ENCODE measurements at places on chromosomes 16 and 17.
A peak's percentile ranks its signal among the peaks of the same experiment; 100 is the strongest.

DNA sequence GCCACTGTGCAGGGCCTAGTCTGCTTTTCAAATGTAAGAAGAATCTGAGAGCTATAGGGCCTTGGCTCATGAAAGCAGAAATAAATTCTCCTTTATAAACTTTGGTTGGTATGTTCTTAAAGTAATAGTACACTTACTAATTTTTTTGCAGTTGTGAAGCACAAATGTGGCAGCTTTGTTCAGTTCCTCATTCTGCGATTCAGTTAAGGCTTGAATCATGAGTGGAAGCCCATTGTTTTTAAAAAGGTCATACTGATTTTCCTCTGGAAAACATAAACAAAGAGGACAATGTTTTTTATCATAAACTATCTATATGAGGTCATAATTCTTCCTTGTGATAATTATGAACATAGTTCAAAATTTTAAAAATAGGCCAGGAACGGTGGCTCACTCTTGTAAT, 23.6 kb upstream of the DYNC1LI2 start:
- peak; percentile 6 for DNase-seq

DNA sequence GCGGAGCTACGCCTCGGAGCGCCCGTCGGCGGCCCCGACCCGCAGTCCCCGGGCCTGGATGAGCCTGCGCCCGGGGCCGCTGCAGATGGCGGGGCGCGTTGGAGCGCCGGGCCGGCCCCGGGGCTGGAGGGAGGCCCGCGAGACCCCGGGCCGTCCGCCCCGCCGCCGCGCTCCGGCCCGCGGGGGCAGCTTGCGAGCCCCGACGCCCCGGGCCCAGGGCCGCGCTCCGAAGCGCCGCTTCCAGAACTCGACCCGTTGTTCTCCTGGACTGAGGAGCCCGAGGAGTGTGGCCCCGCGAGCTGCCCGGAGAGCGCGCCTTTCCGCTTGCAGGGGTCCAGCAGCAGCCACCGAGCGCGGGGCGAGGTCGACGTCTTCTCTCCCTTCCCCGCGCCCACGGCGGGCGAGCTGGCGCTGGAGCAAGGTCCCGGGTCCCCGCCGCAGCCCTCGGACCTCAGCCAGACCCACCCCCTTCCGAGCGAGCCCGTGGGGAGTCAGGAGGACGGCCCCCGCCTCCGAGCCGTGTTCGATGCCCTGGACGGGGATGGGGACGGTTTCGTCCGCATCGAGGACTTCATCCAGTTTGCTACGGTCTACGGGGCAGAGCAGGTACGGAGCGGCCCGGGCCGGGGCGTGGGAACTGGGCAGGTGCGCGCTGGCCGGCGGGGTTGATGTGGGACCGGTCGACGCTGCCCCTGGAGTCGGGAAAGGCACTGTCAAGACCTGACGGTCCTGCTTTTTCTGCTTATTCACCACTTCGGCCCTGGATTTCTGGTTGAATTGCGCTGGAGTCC, 861 bp downstream of the RAB11FIP3 start:
- DNase-seq = peak; percentile 30

DNA sequence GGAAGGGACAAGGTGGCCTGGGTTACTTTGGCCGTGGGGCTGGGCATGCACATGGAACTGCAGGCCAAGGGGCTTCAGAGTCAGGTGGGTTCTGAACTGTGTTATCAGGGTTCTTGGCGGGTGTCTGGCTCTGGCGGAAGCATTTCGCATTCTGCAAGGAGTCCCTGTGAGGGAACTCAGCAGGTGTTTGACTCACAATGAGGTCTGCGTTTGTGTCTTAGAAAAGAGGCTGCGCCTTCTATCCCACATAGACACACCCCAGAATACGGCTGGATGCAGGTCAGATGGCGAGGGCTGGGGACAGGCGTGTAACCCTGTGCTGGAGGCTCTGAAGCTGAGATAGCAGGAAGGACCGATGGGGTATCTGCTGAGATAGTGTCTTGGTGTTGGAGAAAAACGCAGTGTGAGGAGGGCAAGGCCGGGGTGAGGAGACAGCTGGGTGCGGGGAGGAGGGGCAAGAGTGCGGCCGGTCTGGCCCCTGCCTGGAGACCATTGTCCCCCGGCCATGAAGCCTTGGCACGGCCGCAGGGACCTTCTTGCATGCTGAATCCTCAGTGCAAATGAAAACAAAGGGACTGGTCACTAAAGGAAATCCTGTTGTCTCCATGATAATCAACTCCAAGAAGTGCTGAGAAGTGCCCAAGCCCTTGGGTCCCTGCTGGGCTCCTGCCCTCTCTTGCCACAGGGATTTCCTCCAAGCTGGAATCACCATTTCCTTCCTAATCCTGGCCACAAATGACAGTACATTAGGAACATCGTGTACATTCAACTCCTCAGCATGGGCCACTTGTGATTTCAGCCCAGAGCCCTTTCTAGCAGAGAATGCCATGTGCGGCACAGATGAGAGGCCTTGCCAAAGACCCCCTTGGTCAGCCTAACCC, 22.8 kb upstream of the MTSS2 start:
- no peak for DNase-seq

- peak; percentile 8 for DNase-seq
Measured at GRCh38 chr17:35315283-35315682, 58.1 kb downstream of the SLFN11 start.

- no peak for DNase-seq
Measured at GRCh38 chr16:7597677-7598076, 265.0 kb downstream of the RBFOX1 start.

DNA sequence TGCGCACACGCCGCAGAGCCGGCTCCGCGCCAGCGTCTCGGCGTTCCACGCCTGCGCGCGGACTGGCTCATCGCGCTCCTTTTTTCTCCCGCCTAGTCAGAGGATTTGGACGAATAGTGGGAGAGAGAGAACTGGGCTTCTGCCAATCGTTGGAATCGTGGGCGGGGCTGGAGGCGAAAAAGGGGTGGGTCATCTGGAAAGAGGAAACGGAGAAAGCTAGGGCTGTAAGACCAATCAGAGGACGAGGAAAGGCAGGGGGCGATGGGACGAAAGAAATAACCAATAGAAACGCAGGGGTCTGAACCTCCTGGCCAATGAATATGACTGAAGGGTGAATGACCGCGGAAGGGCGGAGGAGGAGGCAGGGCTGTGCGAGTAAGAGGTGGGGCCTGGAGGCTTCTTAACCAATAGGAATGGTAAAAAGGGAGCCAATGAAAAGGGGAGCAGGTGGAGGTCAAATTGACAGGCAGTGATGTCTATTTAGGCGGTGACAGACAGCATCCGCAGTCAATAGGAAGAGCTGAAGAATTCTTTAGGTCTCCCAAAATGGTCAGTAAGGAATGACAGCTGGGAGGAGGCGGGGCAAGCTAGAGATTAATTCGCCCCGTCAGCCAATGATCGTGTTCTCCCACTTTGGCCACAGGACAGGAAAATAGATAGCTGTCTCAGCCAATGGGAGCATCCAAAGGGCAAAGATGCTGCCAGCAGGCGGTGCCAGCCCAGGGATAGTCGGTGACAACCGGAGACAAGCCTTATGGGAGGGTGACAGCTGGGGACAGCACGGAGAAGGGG, at the start of gene TBC1D10B:
TSS of gene TBC1D10B (minus strand) at position 39 of the 792 bp plus-strand sequence. CDS start 311 bp downstream, outside the sequence.
- DNase-seq = peak; percentile 100

- peak; percentile 54 for DNase-seq
Measured at GRCh38 chr16:1678500-1679098, 520 bp downstream of the JPT2 start.

- no peak for DNase-seq
Measured at GRCh38 chr17:2701996-2702741, 9.4 kb downstream of the CLUH start.

- DNase-seq = no peak
Measured at GRCh38 chr17:66135896-66136295, 56.0 kb downstream of the CEP112 start.

DNA sequence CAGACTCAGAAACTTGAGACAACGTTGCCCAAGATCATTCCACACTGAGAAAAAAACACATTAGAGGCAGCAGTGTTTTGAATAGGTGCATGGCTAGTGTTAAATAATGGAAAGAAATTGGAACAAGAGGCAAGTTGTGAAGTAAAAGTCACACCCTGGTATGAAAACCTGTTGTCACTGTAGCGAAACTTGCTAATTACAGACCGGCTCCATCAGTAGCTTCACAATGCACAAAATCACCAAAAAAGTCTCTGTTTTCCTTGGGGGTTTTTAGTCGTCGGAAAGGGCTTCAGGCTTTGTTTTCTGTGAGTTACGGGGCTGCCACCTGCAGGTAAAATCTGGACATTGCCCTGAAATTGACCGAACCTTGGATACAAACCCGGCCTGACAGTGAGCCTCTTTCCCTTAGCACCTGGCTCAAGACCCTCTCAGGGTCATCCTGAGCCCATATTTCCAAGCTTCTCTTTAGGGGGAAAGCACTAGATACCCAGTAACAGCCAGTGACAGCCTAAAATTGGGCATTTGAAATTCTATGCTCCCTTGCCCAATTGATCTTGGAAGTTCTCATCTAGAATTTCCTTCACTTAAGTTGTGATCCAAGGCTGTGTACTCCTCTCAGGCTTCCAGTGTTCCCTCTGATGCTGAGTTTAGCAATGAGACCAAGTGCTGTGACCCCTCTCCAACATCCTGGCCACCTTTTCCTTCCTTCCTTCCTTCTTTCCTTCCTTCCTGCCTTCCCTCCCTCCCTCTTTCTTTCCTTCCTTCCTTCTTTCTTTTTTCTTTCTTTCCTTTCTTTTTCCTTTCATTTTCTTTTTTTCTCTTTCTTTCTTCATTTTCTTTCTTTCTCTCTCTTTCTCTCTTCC, 7.2 kb upstream of the GRB2 start:
- DNase-seq = peak; percentile 92

- no peak for DNase-seq
Measured at GRCh38 chr16:15897834-15898254, 9.4 kb upstream of the CEP20 start.

DNA sequence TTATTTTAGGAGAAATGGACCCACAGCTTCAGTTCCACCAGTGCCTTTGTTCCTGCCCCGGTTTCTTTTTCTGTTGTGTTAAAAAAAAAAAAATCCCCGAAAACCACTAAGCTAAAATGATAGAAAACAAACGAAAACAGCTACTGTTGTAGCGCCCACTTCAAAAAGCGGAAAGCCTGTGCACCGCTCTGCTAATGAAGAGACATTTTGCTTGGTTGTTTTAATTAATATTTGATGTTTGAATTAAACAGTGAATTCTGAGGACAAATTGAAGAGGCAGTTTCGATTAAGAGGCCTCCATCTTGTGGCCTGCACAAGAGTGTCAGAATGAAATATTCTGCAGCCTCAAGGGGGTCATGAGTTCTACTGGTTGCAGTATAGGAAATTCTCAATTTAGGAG, 186.7 kb downstream of the RPTOR start:
- no peak for DNase-seq

GRCh38 chr16:81778861-81779535, at the start of gene PLCG2:
TSS of gene PLCG2 (plus strand) at chr16:81779291. CDS start at chr16:81785990, 6,699 bp downstream.
- peak; percentile 93 for DNase-seq

DNA sequence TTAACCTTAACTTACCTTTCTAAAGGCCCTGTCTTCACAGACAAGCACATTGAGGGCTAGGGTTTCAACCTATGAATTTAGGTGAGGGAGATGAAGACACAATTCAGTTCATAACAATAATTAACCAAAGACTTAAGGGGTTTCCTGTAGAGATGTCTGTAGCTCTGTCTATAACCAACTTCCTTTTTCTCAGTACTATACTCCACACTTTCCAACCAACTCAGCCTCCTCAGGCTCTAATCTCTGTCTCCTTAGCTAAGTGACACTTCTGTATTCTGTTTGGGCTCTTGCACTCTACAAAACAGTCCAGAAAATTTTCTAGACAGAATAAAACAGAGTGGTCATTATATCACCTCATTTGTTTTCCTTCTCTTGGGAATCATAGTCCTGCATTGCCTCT, 25.8 kb downstream of the CAPNS2 start:
- DNase-seq = peak; percentile 69

DNA sequence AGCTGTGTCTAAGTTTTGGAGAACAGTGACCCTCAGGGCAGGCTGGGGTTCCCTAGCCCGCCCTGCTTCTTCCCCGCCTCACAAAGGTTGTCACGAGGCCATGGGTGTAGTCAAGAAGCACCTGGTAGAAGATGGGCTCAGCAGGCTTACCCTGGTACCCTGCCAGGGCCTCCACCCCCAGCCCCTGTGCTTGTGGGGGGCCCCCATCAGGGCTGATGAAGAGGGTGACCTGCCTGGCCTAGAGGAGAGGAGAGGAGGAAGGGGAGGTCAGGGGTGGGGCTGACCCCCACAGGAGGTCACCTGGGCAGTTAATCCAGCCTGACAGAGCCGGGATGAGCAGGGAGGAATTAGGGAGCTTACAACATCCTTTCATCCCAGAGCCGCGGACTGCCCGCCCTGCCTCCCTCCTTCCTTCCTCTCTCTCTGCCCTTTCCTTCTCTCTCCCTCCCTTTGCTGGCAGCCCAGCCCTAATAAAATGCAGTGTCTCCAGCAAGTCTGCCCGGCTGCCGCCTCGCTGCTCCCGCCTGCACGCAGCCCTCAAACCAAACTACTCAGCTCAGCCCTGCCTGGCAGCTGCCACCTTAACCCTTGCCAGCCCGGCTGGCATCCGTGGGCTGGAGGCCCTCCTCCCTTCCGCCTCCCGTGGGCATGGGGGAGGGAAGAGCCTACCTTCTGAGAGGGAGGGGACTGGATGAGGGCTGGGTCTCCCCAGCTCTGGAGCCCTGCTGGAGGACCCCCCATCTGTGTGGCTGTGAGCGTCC, 7.2 kb downstream of the DLX3 start:
- no peak for DNase-seq

GRCh38 chr17:55730808-55731207, 8.1 kb upstream of the TMEM100 start:
- no peak for DNase-seq

- peak; percentile 70 for DNase-seq
Measured at GRCh38 chr16:11198828-11199227, 57.2 kb downstream of the SOCS1 start.

GRCh38 chr17:41813152-41813680, 412 bp downstream of the FKBP10 start:
- no peak for DNase-seq

DNA sequence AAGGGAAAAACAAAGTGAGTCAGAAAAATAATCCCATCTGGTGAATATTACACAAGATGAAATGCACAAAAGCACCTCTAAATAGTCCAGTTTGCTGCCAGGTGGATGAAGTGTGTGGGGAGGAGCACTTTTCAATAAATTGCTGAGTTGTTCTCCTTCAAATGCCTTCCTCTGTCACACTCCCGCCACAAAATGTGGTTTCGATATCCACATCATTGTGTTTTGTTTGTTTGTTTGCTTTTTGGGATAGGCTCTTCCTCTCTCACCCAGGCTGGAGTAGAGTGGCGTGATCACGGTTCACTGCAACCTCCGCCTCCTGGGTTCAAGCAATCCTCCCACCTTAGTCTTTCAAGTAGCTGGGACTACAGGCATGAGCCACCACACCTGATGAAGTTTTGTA, 24.6 kb upstream of the SHISA9 start:
- no peak for DNase-seq

DNA sequence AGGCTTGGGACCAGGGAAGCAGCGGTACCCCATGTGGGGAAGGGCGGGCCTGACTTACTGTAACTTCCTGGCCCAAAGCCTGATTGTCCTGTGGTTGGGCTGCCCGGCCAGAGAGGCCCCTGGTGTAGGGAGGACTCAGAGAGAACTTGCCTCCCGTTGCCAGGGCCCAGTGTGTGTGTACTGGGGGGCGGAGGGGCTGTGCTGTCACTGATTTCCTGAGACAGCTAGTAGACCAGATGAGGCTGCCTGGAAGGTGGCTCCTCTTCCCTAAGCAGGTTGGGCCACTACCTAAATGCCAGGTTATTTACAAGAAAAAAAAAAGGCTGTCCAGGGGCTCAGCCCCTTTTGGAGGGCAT, 16.7 kb downstream of the SOCS3 start:
- DNase-seq = peak; percentile 47
